CD8-positive, alpha-beta memory T cell (primary cell): ENCODE measurements at places on chromosomes 6 and 20.

- no peak for DNase-seq
Measured at GRCh38 chr20:24314053-24314452, 155.4 kb upstream of the SYNDIG1 start.

GRCh38 chr6:99905209-99906106 lies 88.6 kb downstream of the MCHR2 start:
- DNase-seq, result peak; percentile 6

- DNase-seq, result no peak
Measured at GRCh38 chr6:145729887-145730286, 5.4 kb downstream of the EPM2A start.

DNA sequence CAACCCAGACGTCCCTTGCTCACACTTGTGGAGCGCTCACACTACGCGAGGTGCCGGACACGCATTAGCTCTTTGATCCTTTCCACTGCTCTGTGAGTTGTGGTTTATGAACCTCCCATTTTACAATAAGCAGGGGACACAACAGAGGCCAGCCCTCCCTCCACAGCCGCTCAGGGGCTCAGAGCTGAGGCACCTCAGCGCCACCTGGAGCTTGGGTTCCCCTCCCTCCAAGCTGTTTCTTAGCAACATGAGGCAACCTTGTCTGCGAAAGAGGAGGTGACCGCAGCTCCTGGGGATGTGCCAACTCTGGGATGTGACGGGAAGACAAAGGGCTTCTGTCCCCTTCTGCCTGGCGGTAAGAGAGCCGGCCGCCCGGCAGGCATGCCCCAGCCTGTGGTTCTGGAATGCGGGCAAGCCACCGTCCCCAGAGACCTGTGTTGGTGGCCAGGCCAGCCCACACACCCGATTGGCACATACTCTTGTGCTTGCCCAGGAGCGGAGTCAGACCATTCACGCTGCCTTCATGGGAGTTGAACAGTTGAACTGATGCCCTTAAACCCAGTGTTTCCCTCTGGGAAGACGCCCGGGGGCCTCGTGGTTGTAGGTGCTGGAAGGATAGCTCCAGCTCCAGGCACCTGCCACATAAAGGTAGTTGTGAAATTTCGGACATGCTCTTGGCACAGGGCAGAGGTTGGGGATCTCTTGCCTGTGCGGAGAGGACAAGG lies 44.5 kb downstream of the RBM38 start:
- DNase-seq, result peak; percentile 62

DNA sequence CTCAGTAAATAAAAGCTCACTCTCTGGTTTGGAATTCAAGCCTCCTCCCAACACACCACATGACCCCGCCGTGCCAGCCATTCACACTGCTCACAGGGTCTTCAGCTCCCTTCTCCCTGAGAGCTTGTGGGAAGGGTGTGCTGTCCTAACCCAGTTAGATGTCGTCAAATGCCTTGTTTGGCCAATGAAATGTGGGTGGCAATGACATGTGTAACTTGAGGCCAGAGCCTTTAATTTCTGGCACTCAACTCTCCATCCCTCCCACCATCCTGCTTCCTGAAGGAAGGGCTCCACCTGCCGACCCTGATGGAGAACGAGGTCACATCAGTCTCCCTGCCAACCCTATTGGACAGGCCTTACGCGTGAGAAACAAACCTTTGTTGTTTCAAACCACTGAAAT lies 224.5 kb upstream of the AGPAT4 start:
- no peak for DNase-seq

GRCh38 chr6:7389162-7389450 lies 436 bp downstream of the CAGE1 start:
- no peak for DNase-seq

DNA sequence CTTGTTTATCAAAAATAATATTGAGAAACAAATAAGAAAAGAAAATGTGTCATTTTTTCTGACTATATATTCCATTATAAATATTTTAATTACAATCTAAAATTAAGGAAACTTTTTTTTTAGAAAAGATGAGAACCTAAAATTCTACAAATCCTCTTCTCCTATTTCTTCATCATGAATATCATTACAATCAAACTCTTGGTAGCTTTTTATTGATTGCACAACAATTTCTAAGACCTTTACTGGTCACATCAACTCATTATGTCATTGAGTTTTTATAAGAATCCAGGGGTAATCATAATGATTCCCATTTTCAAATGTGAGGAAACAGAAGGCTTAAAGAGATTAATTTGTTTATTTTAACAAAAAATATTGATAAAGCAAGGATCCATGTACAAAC lies 841.0 kb downstream of the FRK start:
- no peak for DNase-seq
